Lung (tissue), 17 donors: ENCODE measurements at places on chromosomes 1 and 21. TPM values are rescaled to one million over a fixed set of nuclear protein-coding genes. Genes with fewer than 3 reads are reported as not detected.

NOS1AP gene
- total RNA-seq, result 5.0 TPM

TNFRSF8 gene
- 1.9 TPM for total RNA-seq

TSHB gene
- total RNA-seq, result not detected

FCRL4 gene
- not detected for total RNA-seq

UTS2 gene
- 0.82 TPM for total RNA-seq

GREM2 gene
- 0.92 TPM for total RNA-seq

TSPEAR gene
- 2.1 TPM for total RNA-seq

MAP1LC3C gene
- 0.61 TPM for total RNA-seq
